IPS DF 19.7 (cell line): ENCODE measurements at places on chromosomes 16 and 17.

- DNase-seq, result no peak
Observed at GRCh38 chr16:49857423-49858181, 1.7 kb upstream of the ZNF423 start.

DNA sequence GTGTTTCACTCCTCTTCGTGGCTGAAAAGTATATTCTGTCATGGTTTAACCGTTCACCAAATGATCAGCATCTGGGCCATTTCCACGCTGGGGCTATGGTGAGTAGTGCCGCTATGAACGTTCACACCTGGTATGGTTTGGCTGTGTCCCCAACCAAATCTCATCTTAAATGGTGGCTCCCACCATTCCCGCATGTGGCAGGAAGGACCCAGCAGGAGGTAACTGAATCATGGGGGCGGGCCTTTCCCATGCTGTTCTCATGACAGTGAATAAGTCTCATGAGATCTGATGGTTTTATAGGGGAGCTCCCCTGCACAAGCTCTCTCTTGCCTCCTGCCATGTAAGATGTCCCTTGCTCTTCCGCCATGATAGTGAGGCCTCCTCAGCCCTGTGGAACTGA, 45.7 kb upstream of the ZNF469 start:
- DNase-seq, result no peak

- DNase-seq, result no peak
Observed at GRCh38 chr16:56258508-56259424, 67.5 kb downstream of the GNAO1 start.

GRCh38 chr16:253833-254232, 19.2 kb downstream of the FAM234A start:
- no peak for DNase-seq

DNA sequence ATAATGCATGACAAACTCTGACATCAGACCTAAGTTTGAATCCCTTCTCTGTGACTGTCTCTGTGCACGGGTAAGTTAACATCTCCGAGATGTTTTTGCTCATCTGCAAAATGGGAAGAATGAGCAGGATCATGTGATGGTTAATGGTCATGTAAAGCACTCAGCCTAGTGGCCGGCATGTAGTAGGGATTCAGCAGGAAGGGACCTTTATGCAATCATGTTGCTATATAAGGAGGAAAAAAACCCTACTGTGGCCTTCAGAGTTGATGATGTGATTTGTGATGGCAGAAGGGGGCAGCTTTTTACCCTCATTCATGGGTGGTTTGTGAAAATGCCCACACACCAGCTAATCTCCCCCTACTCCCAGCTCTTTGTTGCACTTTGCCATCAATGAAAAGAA, 24.1 kb downstream of the CLEC16A start:
- no peak for DNase-seq

- DNase-seq, result no peak
Observed at GRCh38 chr16:5447734-5448133, 350.1 kb upstream of the EEF2KMT start.

DNA sequence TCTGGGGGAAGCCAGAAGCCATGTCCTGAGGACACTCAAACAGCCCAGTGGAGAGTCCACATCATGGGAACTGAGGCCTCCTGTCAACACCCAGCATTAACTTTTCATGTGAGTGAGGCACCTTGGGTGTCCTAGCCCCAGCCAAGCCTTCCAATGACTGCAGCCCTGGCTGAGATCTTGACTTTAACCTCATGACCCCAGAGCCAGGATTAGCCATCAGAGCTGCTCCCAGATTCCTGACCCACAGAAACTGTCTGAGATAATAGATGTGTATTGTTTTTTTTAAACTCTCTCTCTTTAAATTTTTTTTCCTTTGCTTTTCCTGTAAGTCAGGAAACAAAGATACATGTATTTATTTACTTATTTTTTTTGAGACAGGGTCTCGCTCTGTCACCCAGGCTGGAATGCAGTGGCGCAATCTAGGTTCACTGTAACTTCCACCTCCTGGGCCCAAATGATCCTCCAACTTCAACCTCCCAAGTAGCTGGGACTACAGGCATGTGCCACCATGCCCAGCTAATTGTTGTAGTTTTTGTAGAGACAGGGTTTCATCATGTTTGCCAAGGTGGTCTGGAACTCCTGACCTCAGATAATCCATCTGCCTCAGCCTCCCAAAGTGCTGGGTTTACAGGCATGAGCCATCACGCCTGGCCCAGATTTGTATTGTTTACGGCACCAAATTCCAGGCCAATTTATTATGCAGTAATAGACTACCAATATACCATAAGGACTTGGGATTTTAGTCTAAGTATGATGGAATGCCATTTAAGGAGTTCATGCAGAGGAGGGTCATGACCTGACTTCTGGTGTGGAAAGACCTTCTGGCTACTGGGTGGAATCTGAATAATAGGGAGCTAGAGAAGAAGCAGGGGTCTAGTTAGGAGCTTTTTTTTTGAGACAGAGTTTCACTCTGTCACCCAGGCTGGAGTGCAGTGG, 14.0 kb upstream of the TMEM94 start:
- DNase-seq, result no peak

GRCh38 chr17:35087731-35088355, 24.3 kb upstream of the RFFL start:
- DNase-seq, result no peak

- no peak for DNase-seq
Observed at GRCh38 chr16:22192261-22193062, 13.6 kb upstream of the EEF2K start.

- DNase-seq, result no peak
Observed at GRCh38 chr16:24053099-24053946, 202.8 kb upstream of the CACNG3 start.

DNA sequence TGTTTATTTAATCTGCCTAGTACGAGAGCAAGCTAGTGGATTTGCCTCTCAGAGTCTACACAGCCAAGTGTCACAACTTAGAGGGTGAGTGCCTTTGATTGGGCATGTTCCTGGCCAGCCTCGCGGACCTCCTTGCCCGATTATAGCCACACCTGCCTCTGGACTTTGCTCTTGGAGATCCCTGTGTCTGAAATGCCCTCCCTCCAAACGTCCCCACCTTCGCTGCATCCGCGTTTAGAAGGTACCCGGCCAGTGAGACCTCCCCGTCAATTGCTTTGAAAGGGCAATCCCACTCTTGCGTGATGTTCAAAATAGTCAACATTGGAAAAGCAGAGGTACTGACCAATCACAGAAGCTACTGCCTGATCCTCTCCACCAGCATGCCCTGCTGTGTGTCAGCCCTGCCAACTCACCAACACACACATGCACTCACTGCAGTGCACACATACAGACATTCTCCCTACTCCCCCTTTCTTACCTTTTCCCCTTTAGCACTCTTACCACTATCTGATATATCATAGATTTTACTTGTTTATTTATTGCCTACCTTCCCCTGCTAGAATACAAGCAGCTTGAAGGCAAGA, 6.5 kb upstream of the SDK2 start:
- DNase-seq, result no peak

GRCh38 chr16:84840687-84841627, 21.2 kb downstream of the CRISPLD2 start:
- no peak for DNase-seq

- DNase-seq, result no peak
Observed at GRCh38 chr16:86362155-86362849, 148.0 kb upstream of the FOXF1 start.

- DNase-seq, result no peak
Observed at GRCh38 chr17:9883451-9883850, 21.6 kb downstream of the RCVRN start.

- DNase-seq, result no peak
Observed at GRCh38 chr16:16005721-16006120, 56.3 kb downstream of the ABCC1 start.

DNA sequence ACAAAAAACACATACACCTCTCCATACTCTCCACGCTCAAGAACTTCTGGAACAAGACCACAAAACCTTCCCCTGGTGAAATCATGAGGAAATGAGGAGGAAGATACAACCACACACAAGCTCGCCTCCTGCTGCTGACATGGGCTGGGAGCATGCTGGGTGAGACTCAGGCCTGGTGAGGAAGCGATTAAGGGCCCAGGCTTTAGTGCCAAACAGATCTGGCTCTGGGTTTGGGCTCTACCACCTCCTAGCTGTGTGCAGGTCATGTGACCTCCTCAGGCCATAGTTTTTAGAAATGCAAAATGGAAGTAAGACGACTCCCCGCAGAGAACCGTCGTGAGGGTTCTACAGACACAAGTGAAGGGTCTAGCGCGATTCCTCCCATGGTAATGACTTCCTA, 41.3 kb downstream of the VAC14 start:
- no peak for DNase-seq

GRCh38 chr17:57381498-57381897, 125.2 kb downstream of the MSI2 start:
- DNase-seq, result no peak

GRCh38 chr16:73527187-73527586, 479.3 kb upstream of the ZFHX3 start:
- DNase-seq, result no peak
